ENCODE measurements at places on chromosomes 7 and 10.
A peak's percentile ranks its signal among the peaks of the same experiment; 100 is the strongest.

DNA sequence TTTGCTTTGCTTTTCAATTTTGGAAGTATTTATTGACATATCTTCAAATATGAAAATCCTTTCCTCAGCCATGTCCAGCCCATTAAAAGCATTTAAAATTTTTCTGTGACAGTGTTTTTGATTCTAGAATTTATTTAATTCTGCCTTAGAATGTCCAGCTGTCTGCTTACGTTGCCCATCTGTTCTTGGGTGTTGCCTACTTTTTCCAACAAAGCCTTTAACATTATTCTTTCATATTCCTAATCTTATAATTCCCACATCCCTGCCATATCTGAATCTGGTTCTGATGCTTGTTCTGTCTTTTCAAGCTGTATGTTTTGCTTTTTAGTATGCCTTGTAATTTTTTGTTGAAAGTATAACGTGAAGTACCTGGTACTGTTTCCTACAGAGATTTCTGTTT is 204.7 kb upstream of the VSTM2A start:
- DNase-seq = no peak

DNA sequence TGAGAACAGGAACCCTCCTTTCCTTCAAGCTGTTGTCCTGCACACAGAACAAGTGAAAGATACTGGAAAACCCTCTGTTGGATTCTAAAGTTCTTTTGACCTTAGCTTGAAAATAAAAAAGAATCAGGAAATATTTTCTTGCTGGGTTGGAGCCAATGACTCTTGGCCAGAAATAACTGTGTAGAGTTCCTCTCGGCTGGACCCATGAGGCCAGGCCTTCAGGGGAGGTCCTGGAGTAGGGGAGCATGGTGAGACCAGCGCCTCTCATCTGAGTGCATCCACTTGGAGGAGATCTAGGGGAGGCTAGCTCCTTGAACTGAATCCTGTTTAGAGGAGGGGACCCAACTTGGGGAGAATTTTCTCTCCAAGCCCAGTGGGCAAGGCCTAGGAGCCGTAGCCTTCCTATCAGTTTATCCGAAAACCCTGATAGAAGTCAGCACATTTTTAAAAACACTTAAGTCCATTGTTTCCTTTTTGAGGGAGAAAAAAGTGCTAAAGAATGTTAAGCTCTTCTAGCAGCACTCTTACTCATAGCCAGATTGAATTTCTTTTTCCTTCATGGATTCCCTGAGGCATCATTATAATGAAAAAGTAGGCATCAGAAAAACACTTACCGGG is 635.7 kb upstream of the ANKRD30A start:
- DNase-seq = no peak

DNA sequence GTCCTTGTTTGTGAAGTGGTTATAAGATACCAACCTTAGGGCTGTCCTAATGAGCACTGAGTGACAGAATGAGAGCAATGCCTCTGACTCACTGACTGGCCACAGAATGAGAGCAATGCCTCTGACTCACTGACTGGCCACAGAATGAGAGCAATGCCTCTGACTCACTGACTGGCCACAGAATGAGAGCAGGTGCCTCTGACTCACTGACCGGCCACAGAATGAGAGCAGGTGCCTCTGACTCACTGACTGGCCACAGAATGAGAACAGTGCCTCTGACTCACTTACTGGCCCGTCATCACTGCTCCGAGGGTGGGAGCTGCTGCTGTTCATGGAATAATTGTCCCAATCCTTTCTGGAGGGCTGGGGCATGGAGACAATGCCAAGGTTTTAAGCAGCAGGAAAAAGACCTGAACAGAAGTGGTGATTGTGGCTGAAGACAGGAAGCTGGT is 265.2 kb upstream of the PPP2R2D start:
- peak; percentile 39 for DNase-seq

DNA sequence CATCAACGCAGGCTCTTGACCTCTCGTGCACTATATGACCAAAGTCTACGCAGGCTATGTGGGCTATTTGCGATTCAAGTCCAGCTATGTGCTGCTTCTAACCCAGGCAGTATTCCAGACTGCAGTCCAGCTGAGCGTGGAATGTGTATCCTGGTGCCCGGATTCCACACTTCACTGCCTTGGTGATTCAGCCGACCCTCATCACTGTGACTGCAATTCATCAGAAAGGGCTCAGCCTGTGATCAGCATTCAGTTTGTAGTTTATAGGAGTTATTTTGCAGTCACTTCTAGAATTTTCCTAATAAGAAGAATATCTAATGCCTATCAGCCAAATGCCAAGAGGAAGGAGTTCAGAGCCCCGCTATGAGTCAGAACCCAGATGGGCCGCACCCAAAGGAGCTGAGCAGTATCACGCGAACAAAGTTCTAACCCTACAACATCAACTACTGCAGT is 119.8 kb upstream of the LANCL2 start:
- DNase-seq = no peak
